GM23248 (cell line): ENCODE measurements at places on chromosomes 2 and 18. TPM values are rescaled to one million over a fixed set of nuclear protein-coding genes. Genes with fewer than 3 reads are reported as not detected.

The SNRNP27 gene
- polyA plus RNA-seq = 84.4 and 85.9 TPM in 2 replicates

The COL3A1 gene
- polyA plus RNA-seq = 977 and 987 TPM in 2 replicates

The WDR35 gene
- polyA plus RNA-seq = 2.6 and 3.2 TPM in 2 replicates

The MATN3 gene
- polyA plus RNA-seq = 1.7 and 2.0 TPM in 2 replicates

The GREB1 gene
- 0.05 TPM in 1 of 2 replicates, not detected in the other for polyA plus RNA-seq

The SULT1C2 gene
- not detected in 2 replicates for polyA plus RNA-seq

The STARD6 gene
- polyA plus RNA-seq = not detected in 2 replicates

The GCA gene
- polyA plus RNA-seq = 1.6 TPM in 2 replicates

The INPP1 gene
- polyA plus RNA-seq = 28.7 and 29.6 TPM in 2 replicates

The EVX2 gene
- polyA plus RNA-seq = not detected in 2 replicates

The RAD51AP2 gene
- not detected in 2 replicates for polyA plus RNA-seq

The CD8B2 gene
- polyA plus RNA-seq = not detected in 2 replicates

The DUSP19 gene
- polyA plus RNA-seq = 1.1 and 1.8 TPM in 2 replicates

The G6PC2 gene
- polyA plus RNA-seq = not detected in 2 replicates

The SKA1 gene
- 6.6 and 9.4 TPM in 2 replicates for polyA plus RNA-seq

The EIF5B gene
- 27.0 and 27.7 TPM in 2 replicates for polyA plus RNA-seq

The CMPK2 gene
- 0.11 TPM in 1 of 2 replicates, not detected in the other for polyA plus RNA-seq

The ALKAL2 gene
- not detected in 2 replicates for polyA plus RNA-seq

The SOWAHC gene
- 18.0 and 19.8 TPM in 2 replicates for polyA plus RNA-seq

The FAM117B gene
- 1.1 and 1.4 TPM in 2 replicates for polyA plus RNA-seq

The IL37 gene
- polyA plus RNA-seq = not detected in 2 replicates

The UGT1A8 gene
- not detected in 2 replicates for polyA plus RNA-seq

The SERPINB13 gene
- polyA plus RNA-seq = not detected in 2 replicates

The IL1RL2 gene
- polyA plus RNA-seq = 1.2 and 2.0 TPM in 2 replicates

The RAX gene
- polyA plus RNA-seq = not detected in 2 replicates

The UGT1A6 gene
- polyA plus RNA-seq = not detected in 2 replicates

The SH3RF3 gene
- 1.5 and 2.1 TPM in 2 replicates for polyA plus RNA-seq

The CGREF1 gene
- polyA plus RNA-seq = 17.2 and 17.8 TPM in 2 replicates

The SPDYA gene
- 0.56 and 1.2 TPM in 2 replicates for polyA plus RNA-seq

The ARHGAP15 gene
- polyA plus RNA-seq = 0.10 TPM in 1 of 2 replicates, not detected in the other

The CAPN14 gene
- 0.06 TPM in 1 of 2 replicates, not detected in the other for polyA plus RNA-seq

The CHCHD5 gene
- 55.4 and 57.8 TPM in 2 replicates for polyA plus RNA-seq

The AFF3 gene
- polyA plus RNA-seq = 0.56 and 0.75 TPM in 2 replicates

The CCDC88A gene
- 25.8 and 30.4 TPM in 2 replicates for polyA plus RNA-seq

The RFX8 gene
- 4.4 and 5.9 TPM in 2 replicates for polyA plus RNA-seq

The SCG2 gene
- 0.37 and 0.60 TPM in 2 replicates for polyA plus RNA-seq

The LCT gene
- polyA plus RNA-seq = not detected in 2 replicates

The TMEM247 gene
- not detected in 2 replicates for polyA plus RNA-seq

The PRLH gene
- polyA plus RNA-seq = not detected in 2 replicates

The DSEL gene
- 36.8 and 38.2 TPM in 2 replicates for polyA plus RNA-seq
